ENCODE measurements at places on chromosomes 6 and 20.

GRCh38 chr20:62437927-62438326, 10.6 kb upstream of the RBBP8NL start:
- DNase-seq: no peak

DNA sequence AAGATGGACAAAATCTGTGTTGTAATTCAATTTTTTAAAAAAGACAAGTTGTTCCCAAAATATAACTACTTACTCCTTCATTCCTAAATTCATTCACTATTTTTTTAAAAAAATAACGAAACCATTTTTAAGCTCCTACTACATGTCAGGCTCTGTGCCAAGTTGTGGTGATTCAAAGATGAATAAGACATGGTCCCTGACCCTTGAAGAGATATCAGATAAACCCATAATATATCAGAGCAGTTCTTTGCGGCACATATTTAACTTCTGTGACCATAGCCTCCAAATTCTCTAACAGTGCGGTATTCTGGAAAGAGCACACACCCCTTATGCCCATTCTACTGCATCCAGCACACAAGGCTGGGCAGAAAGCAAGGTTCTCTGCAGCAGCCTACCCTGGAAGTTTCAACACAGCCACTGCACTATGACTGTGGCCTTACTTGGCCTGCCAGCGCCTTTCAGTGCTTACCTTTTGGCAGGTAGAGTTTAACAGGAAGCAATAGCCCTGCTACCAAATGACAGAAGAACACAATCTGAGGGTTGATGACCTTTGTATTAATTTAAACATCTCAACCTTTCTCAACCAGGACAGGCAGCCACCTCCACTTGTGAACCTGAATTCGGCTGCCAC, 406.5 kb downstream of the BTBD9 start:
- DNase-seq: no peak

GRCh38 chr6:73644941-73645591, 8.7 kb downstream of the SLC17A5 start:
- no peak for DNase-seq

DNA sequence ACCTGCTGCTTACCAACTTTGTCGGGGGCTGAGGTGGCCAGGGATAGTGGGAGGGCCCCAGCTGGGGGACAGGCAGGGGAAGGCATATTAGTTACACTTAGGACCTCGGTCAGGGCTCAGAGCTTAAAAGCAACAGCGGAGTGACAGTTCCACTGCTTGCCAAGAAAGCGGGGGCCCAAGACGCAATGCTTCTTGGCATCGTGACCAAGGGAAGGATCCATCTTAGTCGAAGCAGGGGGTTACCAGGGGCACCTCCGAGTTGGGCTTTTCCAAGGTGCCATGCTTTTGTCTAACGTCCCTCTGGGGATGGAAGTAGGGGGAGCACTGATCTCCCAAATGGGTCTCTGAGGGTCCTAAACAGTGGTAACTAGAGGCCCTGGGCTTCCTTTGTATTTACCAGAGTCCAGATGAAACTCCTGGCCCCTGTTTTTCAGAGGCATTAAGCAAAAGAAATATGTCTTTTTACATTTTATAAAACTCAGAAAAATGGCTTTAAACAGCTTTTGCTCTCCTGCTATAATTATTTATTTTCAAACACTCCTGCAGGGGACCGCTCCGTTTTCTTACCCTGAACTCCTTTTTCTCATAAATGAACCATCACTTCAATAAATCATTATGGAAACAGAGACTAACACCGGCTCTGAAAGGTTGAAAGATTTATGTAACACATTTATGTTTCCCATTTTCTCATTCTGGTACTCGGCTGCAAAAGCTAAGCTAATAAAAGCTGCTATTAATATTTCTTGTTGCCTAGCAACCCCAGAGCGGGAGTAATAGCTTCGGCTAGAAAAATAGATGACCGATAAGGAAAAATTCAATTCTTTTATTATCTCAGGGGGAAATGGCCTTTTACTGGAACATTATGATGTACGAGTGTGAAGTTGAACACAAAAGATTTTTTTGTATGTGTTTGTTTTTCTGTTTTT, 100.4 kb downstream of the TOX2 start:
- DNase-seq: no peak

- no peak for DNase-seq
Observed at GRCh38 chr6:103326760-103327757, 1532.7 kb downstream of the HACE1 start.

DNA sequence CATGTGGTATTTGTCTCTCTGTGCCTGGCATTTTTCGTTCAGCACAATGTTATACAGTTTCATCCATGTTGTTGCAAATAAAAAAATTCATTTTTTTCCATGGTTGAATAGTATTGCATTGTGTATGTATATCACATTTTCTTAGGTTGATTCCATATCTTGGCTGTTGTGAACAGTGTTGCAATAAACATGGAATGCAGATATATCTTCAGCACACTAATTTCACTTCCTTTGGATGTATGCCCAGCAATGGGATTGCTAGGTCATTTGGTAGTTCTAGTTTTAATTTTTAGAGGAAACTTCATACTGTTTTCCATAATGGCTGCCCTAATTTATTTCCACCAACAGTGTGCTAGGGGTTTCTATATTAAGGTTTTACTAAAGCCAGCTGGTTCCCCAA, 52.6 kb downstream of the GFRAL start:
- DNase-seq: no peak

DNA sequence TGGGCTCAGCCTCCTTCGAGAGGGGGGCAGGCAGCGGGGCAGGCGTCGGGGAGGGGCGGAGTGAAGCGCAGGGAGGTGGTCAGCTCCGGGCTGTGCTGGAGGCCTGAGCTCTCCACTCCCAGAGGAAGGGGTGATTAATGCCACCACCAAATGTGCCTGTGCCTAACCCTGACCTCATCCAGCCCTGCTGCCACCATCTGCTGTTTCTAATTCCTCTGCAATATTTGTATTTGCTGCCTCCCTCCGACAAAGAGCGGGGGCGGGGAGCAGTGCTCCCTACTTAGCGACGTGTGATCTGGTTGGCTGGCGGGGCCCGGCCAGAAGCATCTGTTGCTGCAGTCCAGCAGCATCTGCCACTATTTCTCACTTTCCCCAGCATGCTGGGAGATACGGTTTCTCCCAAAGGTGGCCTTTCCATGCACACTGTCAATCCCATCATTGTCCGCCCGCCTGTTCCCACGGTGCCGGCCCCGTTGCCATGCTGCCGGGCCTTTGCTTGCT, 47.0 kb downstream of the DLL1 start:
- DNase-seq: no peak

GRCh38 chr6:121435444-121436069, at the start of gene GJA1:
Gene GJA1, plus strand, starts transcription at chr6:121435646. Its CDS starts 11,202 bp downstream, at chr6:121446848.
- no peak for DNase-seq
